ENCODE measurements at places on chromosomes 5 and 9. TPM values are rescaled to one million over a fixed set of nuclear protein-coding genes. Genes with fewer than 3 reads are reported as not detected.
A peak's percentile ranks its signal among the peaks of the same experiment; 100 is the strongest.

- DNase-seq = no peak
Measured at GRCh38 chr9:88007291-88007650, 32.9 kb upstream of the CDK20 start.

PCDHB13 gene
- 2.5 TPM for polyA plus RNA-seq

GRCh38 chr9:82404196-82404870 is 415.8 kb downstream of the SPATA31D1 start:
- DNase-seq = peak; percentile 31

DNA sequence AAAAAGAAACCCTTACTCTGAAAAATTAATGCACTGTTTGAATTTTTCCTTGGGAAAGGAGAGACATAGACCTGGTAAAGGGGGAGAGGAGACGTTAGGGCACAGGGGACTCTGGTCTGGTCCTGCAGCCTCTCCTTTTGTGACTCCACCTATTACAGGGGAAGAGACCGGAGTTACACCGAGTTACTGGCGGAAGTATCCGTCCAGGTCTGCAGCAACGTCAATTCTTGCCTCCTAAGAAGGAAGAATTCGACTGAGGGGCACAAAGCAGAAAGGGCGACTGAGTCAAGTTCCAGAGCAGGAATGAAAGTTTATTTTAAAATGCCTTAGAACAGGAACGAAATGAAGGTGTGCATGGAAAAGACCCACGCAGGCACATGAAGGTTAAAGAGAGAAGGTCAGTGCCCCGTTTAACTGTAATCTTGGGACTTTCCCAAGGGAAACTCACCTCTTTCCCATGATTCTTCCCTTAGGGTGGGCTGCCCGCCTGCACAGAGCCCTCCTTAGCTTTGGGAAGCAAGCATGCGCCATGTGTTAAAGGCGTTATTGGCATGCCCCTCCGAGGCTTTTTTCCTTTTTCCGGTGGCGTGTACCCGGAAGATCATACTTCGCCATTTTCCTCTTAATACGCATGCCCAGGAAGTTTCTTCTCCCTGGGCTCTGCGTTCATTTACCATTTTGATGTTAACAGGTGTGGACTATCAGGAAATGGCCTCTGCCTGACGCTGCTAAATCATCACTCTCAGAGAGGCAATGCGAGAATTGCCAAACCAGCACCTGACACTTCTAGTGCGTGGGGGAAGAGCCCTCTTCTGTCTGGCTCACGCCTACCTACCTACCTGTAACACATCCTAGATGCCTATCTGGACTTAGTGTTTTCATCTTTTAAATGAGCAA is 409.6 kb upstream of the PAPPA start:
- DNase-seq = no peak

DNA sequence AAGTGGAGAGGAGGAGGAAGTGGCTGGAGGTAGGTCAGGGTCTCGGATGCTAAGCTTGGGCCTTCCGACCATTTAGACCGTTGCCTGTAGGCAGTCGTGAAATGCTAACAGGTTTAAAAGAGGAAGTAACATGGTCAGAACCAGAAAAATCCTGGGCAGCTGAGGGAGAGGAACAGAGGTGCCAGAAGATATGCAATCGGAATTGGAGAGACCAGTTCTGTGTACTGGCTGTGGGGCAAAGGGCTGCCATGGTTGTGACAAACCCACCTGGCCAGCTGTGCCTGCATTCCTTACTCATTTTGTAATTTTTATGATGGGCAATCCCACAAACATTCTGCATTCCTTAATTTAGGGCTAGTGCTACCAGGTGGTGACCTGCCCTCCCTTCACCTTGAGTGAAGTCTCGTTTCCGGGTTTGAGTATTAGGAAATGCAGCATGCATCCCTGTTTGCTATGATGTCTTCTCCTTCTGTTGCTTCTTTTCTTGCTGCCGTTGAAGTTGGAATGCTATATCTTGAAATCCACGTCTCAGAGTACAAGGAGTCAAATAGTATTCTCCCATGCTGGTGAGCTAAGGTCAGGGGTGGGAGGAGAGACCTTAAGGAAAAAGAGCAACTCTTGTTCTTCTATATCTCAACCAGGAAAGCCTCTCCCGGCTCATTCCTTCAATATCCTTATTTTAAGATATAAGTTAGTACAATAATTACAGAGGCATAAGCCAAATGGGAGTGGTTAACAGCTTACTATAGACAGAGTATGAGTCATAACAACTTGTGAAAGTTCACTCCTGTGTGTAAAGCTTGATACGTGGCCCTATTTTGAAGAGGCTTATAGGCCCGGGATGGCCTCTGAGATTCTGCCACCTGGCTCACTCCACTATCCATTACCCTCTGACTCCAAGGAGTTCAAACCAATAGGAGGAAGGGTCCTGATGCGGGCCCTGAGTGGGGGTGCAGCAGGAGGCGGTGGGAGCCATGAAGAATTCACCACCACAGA is 37.0 kb downstream of the B4GALT1 start:
- DNase-seq = no peak

NTRK2 gene
- 7.7 TPM for polyA plus RNA-seq

GRCh38 chr5:22471154-22471553 is 382.0 kb downstream of the CDH12 start:
- no peak for DNase-seq

DNA sequence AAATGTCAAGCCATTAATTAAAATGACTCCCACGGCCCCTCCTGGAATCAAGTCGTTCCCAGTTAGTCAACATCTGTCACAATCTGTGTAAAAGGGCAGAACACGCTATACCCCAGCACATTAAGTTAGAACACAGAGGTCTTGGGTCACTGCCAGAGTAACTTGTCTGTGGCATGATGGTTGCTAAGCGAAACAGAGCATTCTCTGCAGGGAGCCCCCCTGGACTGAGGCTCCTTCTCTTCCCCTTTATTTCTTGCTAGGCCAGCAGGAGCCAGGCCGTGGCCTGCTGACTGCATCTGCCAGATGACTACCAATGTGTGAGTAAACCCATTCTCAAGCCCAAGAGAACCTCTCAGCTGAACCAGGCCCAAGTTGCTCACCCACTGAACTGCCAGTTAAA is 51.9 kb upstream of the ZBED3 start:
- DNase-seq = peak; percentile 37

DNA sequence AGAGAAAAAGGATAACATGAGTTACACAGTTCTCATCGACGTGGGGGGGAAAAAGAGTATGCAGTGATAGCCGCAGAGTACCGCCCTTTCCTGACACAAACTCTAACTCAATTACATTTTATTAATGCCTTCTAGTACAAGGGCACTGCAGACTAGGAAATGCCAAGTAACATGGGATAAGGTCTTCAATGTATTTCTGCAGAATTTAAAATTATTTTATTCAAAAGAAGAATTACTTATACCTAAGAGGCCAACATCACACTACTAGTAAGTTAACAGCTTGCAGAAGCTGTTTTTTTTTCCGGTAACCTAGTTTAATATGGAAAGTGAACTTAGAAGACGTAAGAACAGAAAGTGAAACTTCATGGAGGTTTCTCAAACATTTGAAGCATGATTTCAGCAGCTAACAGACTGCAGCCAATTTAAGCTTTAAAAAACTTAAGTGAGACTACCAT is 3.9 kb downstream of the SETX start:
- DNase-seq = no peak

- no peak for DNase-seq
Measured at GRCh38 chr5:132651838-132652469, 6.0 kb upstream of the IL13 start.

ANGPTL2 gene
- 94.6 TPM for polyA plus RNA-seq

GRCh38 chr5:167797933-167798332 is 493.5 kb upstream of the WWC1 start:
- no peak for DNase-seq

DNA sequence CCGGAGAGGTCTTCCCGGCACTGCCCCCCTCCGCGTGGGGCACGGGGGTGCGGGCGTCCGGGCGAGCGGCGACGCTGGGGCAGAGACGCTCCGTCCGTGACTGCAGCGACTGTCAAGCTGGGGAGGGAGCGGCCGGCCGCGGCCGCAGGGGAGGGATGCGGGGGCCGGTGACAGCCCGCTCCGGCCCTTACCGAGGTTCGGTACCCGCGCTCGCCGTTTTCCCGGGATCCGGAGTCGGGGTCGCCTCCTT is 400 bp downstream of the KDM4C start:
- no peak for DNase-seq

DNA sequence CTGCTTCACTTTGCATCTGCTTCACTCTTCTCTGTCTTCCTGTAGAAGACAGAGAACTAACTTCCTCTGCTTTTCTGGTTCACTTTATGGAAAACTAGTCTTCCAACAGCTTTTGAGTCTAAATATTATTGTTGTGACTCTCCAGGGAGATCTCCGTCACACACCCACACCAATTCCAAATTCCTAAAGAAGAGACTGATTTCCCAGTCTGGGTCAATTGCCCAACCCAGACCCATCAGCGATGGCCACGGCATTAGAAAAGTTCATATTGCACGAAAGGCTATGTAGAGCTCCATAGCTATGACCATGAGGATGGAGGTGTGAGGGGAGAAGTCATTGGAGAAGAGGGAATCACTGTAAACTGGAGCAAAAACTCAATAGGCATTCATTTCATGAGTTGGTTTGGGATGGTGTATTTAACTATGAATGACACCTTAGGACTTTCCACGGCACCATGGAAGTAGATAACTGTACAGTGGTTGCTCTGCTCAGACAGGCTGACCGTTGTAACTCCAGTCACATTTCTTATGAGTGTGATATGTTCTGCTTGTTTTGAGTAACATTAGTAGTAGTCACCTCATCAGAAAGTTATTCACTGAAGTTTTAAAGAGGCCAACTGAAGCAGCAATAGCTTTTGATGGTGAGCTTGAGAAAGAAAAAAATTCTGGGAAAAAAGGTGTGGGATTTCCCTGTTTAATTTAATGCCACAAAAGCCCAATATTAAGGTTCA is 78.1 kb upstream of the MAMDC2 start:
- no peak for DNase-seq

MYOZ3 gene
- polyA plus RNA-seq = 1.5 TPM

DNA sequence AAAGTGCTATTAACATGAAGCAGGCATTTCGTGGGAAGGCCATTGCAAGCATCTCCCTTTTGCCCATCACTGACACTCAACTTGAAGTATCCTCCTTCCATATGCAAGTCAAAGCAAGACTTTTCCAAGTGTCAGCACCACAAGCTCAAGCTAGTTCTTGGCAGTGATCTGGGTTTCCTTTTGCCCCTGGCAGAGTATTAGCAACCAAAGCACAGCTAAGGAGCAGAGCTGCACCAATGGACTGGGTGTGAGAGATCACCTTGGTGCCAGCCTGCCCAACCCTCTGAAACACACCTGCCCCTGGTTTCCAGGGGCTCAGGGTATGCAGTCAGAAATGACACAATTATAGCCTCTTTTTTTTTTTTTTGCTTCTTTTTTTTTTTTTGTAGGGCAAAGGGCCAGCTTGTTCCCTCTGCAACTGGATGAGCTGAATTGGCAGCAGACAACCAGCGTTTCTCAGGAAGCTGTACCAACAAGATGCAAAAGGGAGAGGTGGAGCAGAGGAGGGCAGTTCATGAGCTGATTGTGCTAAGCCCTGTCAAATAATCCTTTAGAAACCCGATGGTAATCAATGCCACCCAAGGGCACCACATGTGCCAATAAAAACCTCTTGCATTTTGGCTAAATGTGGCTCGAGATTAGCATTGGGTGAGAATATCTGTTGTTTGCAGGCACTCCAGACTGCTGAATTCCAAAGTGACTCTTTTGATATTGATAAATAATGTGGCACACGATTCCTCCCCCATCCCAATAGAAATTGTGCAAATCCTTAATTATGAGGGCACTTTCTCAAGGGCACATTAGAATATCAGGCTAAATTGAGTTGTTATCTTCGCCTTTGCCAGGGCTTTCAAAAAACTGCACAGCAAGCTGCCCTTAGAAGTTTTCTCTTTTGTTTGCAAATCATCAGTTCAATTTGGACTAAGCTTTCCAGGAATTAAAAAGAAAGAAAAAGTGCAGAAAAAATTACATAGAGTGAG is 192.4 kb downstream of the GAS1 start:
- no peak for DNase-seq

GRCh38 chr5:96687812-96688453 is 25.8 kb downstream of the CAST start:
- DNase-seq = no peak

DNA sequence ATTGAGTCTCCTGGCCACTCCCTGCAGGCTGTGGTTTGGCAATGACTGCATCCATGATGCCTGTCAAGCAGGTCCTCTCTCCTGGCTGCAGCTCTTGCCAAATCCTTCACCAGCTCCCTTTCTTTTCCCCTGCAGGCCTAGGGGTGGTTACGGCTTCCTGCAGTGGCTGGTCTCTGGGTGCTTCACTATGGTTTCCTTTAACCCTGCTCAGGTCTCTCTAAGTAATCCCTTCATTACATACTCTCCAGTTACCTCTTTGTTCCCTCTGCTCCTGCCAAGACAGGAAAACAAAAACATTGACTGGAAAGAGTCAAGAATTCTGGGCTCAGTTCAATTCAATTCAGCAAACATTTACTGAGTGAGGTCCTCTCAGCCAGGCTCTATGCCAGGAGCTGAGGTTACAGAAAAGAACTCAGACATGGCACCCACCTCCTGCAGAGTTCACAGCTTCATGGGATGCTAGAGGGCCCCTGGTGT is 19.8 kb upstream of the PTPN3 start:
- DNase-seq = no peak

- DNase-seq = no peak
Measured at GRCh38 chr5:103444333-103445038, 118.1 kb downstream of the NUDT12 start.

- no peak for DNase-seq
Measured at GRCh38 chr5:72015103-72015548, 92.1 kb upstream of the MAP1B start.

DNA sequence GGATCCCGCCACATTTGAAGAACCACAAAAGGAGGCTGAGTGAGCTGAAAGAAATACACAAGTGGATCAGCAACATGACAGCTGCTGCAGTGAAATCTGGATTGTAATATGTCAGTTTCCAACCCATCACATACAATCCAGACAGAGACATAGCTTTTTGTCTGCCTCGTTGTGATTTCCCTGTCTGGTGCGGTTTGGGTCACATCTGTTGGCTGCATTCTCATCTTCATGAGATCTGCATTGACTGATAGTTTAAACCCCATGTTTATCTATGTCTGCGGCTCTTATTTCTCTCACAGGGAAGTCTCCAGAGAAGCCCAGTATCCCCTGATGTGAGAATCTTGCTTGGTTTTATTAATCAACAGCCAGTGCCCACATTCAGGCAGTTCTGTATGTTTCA is 403.1 kb upstream of the ZNF608 start:
- DNase-seq = no peak

KLHL9 gene
- polyA plus RNA-seq = 15.3 TPM

SCGB3A1 gene
- 0.32 TPM for polyA plus RNA-seq

GRCh38 chr5:155094455-155094854 is 80.9 kb downstream of the KIF4B start:
- DNase-seq = no peak
